Kasumi-1 (cell line): ENCODE measurements at places on chromosomes 4 and X.
A peak's percentile ranks its signal among the peaks of the same experiment; 100 is the strongest.

DNA sequence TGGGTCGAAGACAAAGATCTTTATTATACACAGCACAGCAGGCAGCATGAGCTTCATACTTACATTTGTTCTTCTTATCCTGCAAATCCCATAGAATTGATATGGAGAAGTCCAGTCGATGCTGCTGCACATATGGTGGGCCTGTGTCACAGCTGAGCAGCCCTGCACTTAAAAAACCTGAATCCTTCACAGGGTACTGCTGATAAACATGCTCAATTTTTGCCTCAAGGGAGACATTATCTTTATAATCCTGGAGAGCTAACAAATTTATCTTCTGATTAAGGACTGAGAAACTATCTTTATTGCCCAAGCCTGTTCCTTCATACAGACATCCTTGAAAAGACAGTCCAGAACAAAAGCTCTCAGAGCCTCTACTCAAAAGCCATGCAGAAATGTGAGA is 434.4 kb upstream of the FAM47C start:
- DNase-seq, result no peak

- no peak for DNase-seq
Observed at GRCh38 chr4:165331359-165331758, 3.9 kb downstream of the MSMO1 start.

GRCh38 chr4:54439831-54440243 is 210.7 kb downstream of the PDGFRA start:
- DNase-seq, result peak; percentile 100

- DNase-seq, result peak; percentile 26
Observed at GRCh38 chrX:71859637-71860036, 51.0 kb upstream of the NHSL2 start.

- no peak for DNase-seq
Observed at GRCh38 chr4:27005905-27006590, 145.4 kb downstream of the STIM2 start.

DNA sequence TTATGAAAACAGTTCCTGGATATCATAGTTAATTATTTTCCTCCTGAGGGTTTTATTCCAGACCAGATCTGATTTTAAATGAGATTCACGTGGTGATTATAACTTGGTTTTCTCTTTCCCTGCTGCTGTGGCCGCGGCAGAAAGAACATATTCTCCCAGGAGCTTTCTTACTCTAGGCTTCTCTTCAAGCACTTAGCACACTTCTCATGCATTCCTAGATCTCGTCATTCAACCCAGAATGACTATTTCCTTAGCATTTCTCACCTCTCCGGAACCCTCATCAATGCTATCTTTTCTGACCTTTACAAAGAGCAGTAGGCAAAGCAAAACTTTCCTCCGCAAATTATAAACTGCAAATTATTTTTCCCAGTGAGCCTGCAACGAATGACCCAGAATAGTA is 122.9 kb downstream of the GPAT3 start:
- no peak for DNase-seq

GRCh38 chr4:116665716-116666115 is 419.7 kb downstream of the TRAM1L1 start:
- DNase-seq, result no peak

DNA sequence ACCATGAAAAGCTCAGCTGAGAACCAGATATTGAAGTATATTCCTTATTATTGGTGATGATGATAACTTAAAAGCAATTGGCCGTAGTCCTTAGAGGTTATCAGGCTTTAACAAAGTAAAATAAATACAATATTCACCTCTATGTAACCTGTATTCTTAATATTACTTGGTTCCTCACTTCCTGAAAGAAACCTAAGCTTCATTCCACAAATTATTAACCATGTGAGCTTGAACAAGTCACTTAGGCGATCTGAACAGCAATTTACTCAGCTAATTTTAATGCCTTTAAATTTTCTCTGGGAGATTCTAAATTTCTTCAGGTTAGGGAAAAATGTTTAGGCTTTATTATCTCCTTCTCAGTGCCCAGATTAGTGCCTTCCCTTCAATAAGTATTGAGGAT is 69.2 kb downstream of the CLDN22 start:
- no peak for DNase-seq

DNA sequence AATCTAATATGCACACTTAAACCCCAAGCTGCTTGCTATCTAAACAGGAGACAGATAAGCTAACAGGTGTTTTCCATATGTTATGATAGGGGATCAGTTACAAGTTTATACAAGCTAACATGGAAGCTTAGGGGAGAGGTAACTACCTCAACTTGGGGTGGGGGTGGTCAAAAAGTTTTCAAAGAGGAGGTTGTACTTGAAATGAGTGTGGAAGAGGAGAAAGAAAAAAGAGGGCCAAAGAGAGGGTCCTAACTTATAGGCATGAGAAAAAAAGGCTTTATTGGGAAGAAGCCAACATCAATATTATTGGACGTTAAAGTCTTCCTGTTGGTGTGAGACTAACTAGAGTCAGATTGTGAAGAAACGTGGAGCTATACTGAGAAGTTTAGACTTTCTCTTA is 205.9 kb downstream of the NDST4 start:
- no peak for DNase-seq

- DNase-seq, result no peak
Observed at GRCh38 chrX:154471839-154472684, 7.0 kb downstream of the LAGE3 start.

DNA sequence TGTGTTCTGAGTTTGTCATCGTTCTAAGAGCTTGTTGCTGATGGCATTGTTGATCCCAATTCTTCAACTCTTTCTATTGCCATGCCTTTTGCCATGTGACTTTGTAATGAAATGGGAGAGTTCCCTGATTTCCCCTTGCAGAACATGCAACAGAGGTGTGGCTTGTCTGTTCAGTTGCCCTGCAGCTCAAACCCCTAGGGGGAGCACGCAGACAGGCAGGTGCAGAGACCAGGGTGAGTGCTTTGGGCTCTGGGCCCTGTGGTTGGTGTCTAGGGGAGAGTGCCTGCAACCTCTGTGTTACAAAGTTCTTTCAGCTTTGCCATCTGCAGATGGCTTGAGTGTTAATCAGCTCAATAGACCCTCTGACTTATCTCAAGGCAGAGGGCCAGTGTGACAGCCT is 332.7 kb downstream of the MID1IP1 start:
- peak; percentile 22 for DNase-seq

GRCh38 chr4:148173397-148174017 is 268.7 kb downstream of the NR3C2 start:
- no peak for DNase-seq

GRCh38 chrX:110060317-110060716 is 57.4 kb downstream of the TMEM164 start:
- no peak for DNase-seq

GRCh38 chr4:163474027-163474426 is 473 bp upstream of the TKTL2 start:
- DNase-seq, result no peak

DNA sequence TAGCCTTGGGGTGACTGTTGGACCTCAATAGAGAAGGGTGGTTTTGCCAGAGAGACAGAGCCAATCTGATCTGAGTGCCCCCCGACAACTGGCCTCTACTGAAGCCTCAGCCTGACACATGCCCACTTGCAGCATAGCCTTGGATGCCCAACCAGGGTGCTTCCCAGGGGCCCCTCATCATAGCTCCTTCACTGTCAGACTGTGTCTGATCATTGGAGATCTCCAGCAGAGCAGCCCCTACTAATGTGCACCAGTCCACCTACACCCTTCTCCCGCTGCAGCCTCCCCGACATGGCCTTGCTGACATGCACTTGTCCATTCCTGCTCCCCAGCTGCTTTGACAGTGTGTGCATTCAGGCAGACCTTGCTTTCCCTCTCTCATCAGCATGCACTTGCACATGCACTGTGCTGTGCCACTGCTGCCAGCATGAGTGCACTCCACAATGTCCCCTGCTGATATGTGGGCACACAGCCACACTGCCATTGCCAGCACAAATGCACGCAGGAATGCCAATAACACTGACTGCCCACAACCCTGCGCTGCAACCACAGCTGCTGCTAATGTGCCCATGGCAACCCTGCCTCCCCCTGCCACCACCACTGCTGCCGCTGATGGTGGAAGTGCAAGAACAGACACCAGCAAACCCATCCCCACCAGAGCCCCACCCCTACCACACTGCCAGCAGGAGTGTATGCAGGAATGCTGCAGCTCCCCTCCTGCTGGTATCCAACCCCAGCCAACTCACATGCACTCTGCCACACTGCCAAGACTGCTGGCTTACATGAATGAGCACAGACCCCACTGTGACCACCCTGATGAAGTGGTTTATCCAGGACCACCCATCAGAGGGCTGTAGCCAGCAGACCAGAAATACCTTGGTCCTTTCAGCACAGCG is 68.1 kb upstream of the ZMAT1 start:
- DNase-seq, result no peak

DNA sequence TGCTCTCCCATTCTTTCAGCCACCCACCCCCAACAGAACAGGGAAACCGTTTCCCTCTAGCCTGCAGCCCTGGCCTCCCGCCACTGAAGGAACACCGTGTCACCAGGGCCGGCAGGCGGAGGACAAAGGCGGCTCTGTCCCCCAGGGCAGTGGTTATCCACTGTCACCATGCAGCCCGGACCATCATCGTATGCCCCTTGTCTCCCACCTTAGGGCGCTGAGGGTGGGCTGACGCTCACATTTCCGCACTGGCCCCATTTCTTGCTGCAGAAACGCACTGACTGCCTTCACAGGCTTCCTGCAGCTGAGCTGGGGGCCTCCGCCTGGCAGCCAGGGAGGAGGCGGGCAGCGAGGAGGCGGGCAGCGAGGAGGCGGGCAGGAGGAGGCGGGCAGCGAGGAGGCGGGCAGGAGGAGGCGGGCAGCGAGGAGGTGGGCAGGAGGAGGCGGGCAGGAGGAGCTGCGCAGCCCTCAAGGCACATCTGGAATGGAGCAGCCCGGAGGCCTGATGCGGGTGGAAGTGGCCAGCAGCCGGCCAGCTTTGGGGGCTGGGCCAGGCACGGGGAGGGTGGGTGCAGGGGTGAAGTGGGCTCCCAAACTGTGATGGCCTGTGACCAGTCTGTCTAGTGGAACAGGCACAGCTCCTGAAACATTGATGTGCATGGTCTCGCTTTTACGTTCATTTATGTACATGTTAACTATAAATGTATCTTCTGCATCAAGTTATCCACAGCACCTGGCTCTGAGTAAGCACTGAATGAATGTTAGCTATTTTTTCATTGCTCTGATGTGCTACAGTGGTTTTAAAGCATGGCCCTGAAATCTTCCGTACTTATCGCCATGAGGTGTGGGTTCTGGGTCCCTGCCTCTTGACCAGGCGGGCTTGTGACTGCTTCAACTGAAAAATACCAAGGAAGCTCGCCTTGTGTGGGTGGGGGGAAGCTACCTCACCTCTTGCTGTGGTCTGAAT is 20.6 kb upstream of the KIAA0232 start:
- no peak for DNase-seq

DNA sequence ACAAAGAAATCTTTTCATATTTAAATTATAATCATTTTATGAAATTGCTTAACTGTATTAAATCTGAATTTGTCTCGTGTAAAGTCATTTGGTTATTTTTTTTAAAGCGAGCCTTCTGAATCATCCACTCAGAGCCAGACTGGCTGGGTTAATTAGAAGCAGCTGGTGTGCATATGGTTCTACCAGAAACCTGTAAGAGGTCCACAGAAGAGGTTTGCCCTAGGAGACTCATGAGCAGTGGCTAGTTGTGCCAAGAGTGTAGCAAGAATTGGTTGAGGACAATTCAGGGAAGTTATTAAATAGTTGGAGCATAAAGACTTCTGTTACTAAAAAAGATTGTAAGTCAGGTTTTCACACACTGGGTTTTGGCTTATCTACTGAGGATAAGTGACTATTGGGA is 267.4 kb downstream of the IL1RAPL2 start:
- no peak for DNase-seq

DNA sequence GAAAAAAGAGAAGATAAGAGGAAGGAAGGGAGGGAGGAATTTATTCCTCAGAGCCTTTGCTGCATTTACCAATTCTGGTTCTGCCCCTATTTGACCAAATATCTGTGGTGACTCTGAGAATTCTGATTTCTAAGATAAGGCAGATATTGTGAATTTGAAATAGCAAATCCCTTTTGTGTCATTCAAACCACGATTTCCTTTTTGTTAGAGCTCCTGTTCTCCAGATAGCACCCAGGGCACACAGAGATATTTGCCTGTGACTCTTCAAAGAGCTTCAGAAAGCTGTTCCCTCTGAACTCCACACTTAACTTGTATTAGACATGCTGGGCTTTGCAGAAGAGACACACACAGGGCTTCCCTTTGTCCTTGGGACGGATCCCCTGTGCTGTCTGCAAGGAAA is 272.2 kb downstream of the DHRSX start:
- no peak for DNase-seq

- DNase-seq, result no peak
Observed at GRCh38 chr4:21802406-21802805, 146.2 kb downstream of the KCNIP4 start.

- no peak for DNase-seq
Observed at GRCh38 chrX:12034741-12035140, 103.5 kb upstream of the FRMPD4 start.

DNA sequence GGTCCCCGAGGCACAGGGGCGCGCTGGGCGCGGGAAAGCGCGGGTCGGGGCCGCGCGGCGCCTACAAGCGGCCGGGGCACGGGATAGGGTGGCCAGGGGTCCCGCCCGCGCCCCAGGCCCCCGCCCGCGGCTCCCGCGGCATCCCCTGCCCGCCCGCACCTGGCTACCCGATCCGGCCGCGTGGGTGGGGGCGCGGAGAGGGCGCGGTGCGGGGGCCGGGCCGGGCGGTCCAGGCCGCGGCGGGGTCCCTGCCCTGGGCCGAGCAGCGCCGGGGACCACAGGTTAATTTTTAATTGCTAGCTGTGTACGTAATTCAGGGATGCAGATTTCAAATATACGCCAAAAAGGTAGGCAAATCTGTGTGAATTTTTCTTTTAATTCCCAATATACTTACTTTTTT is 44.3 kb upstream of the FAM47C start:
- no peak for DNase-seq

DNA sequence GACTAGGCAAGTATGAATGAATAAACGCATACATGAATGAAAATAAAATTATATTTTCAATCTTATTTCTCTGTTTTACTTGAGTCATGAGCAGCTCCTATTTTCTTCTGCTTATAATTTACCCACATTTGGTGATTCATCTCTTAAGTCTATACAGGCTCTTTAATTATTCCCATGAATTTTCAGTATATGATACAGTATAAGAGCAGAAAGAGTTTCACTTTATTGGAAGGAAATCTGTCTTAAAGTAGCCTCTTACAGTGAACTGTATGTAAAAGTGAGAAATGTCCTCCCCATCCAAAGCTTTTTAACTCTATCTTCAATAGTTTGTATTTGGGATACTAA is 50.8 kb downstream of the TMEM165 start:
- DNase-seq, result no peak

DNA sequence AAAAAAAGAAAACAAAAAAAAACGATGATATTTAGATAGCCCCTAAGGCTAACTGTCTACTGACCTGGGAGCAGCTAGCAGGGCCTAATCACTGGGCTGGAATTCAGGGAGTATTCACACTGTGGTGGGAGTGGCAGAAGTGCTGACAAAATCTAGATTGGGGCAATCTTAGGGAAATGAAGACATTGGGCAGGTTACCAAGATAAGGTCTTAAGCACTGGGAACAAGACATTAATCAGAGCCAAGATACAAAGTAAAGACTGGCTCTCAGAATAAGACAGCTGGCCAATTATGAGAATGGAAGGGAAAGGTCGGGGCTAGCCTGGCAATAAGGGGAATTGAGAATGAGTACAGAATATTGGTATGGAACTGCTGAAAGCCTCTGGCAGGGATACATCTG is 100.2 kb upstream of the GRIA3 start:
- no peak for DNase-seq

GRCh38 chr4:76803522-76803921 is 94.4 kb downstream of the SOWAHB start:
- no peak for DNase-seq
